ENCODE measurements at places on chromosomes 11 and 22. TPM values are rescaled to one million over a fixed set of nuclear protein-coding genes. Genes with fewer than 3 reads are reported as not detected.

Gene MPEG1
- not detected for total RNA-seq

Gene CLDN5
- 0.50 TPM for total RNA-seq

Gene VSIG2
- total RNA-seq: 0.17 TPM

Gene MRGPRG
- not detected for total RNA-seq

Gene B4GALNT4
- total RNA-seq: 4.7 TPM

Gene CECR2
- 0.15 TPM for total RNA-seq

Gene PKDREJ
- not detected for total RNA-seq

Gene OR8D4
- total RNA-seq: not detected

Gene ALDH3B1
- total RNA-seq: 41.3 TPM

Gene CREB3L1
- total RNA-seq: 37.0 TPM

Gene APOL3
- total RNA-seq: 3.9 TPM

Gene C11orf91
- not detected for total RNA-seq

Gene P2RY6
- total RNA-seq: not detected

Gene OR4D5
- not detected for total RNA-seq

Gene CHST1
- total RNA-seq: 0.74 TPM

Gene TCF20
- 22.4 TPM for total RNA-seq

Gene TST
- total RNA-seq: 44.3 TPM

Gene MMP8
- not detected for total RNA-seq

Gene GAB4
- not detected for total RNA-seq

Gene RTN4R
- total RNA-seq: 3.4 TPM

Gene TMEM134
- 53.1 TPM for total RNA-seq

Gene CRY2
- total RNA-seq: 4.3 TPM

Gene SPON1
- total RNA-seq: 0.45 TPM

Gene C11orf21
- not detected for total RNA-seq

Gene MRGPRX4
- not detected for total RNA-seq

Gene GLB1L2
- total RNA-seq: 0.50 TPM

Gene PHF21B
- total RNA-seq: not detected

Gene GAS2
- total RNA-seq: 2.2 TPM

Gene HEPN1
- not detected for total RNA-seq

Gene LUZP2
- total RNA-seq: 0.15 TPM

Gene OR52A1
- total RNA-seq: not detected

Gene RCOR2
- total RNA-seq: 8.6 TPM

Gene CARD18
- total RNA-seq: not detected

Gene TMEM126B
- total RNA-seq: 68.4 TPM

Gene GRM5
- total RNA-seq: not detected

Gene CDC42EP2
- 22.0 TPM for total RNA-seq

Gene ALG9
- total RNA-seq: 38.9 TPM

Gene PIH1D2
- total RNA-seq: 1.8 TPM

Gene OR6T1
- total RNA-seq: not detected

Gene CTSW
- 0.15 TPM for total RNA-seq

All from bronchus fibroblast of lung (primary cell).